Stimulated activated CD4-positive, alpha-beta T cell treated with anti-CD3 and anti-CD28 coated beads, Interleukin-4, amount 100 ng/mL, for 1 hour (primary cell): ENCODE measurements at places on chromosomes 1 and 21.
A peak's percentile ranks its signal among the peaks of the same experiment; 100 is the strongest.

- no peak for DNase-seq
These were observed 39.3 kb downstream of the PDE9A start for GRCh38 chr21:42692688-42693087.

DNA sequence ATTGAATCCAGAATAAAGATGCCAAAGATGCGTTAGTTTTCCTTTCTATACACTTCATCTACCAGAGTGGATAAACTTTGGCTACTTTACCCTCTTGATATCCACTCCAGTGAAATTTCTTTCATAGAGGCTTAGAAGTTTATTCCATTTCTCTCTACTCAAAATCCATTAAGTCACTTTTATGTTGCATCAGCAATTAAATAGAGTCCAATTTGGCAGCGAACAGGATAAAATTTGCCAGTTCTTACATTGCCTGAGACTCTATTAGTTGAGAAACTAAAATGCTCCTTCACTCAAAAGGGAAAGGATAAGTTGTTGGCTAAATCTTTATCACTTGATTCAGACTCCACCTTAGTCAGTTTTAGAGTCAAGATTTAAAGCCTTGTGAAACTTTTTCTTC, 57.9 kb downstream of the ACBD6 start:
- no peak for DNase-seq

- DNase-seq: no peak
These were observed 30.4 kb upstream of the EYA3 start for GRCh38 chr1:28118640-28119307.

DNA sequence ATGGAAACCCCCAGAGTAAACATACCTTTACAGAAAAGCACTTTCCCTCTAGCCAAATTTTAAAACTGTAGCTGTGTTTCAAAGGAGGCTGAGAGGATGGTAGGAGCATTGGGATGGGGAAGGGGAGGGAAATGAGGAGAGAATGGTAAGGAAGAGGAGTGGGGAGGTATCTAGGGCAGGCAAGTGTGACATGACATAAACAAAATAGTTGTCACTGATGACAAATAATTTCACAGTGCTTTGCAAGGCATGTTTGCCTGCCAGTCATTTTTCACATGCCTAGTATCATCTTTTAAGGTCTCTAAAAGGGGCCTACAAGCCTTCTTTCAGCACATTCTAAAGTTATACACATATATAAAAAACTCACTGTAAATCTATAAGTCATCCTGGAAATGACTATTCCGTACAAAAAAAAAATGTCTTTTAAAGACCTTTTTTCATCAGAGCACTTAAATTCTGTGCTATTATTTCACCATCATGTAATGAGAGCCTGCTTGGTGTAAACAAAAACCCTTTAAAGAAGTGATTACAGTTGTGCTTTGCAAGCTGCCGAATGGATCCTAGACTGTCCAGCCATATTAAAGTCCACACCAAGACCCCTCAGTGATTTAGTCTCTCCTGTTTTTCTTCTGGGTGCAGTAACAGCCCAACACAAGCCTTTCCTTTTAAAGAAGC, 38.4 kb downstream of the HLX start:
- DNase-seq: no peak

DNA sequence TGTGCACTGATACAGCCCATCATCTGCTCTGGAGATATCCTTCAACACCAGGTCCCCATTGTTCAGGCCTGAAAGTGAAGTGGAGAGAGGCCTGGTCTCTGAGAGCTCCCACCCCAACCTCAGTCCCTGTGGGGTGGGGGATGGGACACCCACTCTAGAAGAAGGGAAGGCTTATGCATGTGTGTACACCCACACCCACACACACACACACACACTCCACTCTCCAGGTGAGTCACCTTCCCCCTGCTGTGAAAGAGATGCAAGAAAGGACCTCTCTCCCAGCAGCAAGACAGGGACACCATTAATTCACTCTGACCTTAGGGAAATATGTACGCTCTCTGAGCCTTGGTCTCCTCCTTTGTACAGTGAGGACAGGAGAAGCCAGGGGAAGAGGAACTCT, 5.9 kb downstream of the VSIG8 start:
- DNase-seq: no peak

DNA sequence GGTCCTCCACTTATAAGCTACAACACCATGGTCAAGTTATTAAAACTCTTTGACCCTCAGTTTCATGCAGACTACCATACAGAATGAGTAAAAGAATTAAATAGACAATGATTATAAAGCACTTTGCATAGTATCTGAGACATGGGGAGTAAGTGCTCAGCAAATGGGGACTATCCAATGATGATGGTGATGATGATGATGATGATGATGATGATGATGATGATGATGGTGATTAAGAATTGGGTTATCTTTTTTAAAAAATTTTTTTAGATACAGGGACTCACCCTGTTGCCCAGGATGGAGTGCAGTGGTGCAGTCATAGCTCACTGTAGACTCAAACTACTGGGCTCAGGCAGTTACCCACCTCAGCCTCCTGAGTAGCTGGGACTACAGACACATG, 8.1 kb upstream of the EPS15 start:
- no peak for DNase-seq

- no peak for DNase-seq
These were observed 7.1 kb downstream of the GLIS1 start for GRCh38 chr1:53731779-53732305.

DNA sequence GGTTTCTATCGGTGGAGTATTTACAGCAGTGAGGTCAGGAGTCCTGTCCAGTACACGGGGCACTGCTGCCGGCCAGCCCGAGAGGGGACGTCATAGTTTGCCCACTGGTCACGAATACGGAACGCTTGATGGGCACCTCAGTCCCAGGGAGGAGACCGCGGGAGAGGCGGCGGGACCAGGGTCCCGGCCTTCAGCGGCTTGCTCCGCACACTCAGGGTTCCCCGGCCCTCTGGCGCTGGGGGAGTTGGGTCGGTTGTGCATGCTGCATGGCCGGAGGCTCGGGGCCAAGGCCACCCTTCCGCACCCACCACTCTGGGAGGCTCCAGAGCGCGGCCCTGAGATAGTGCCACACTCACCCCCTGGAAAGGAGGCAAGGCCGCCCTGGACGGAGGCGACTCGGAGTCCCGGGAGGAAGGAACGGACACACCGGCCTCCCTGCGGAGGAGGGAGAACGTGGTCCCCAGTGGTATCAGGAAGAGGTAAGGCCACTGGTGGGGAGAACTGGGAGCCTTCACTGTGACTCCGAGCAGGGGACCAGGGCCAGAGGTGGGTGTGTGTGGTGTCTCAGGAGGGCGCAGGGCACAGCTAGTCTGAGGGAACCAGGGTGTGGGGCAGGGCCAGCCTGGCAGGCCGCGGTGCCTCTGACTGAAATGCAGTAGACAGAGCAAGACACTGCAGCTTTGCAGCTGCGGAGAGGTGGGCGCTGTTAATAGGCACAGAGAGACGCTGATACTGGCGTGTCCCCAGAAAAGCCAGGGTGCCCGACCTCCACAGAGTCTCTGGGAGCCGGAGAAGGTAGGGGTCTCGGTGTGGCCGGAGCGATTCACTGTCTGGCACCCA, 28.6 kb upstream of the PRSS38 start:
- DNase-seq: no peak

DNA sequence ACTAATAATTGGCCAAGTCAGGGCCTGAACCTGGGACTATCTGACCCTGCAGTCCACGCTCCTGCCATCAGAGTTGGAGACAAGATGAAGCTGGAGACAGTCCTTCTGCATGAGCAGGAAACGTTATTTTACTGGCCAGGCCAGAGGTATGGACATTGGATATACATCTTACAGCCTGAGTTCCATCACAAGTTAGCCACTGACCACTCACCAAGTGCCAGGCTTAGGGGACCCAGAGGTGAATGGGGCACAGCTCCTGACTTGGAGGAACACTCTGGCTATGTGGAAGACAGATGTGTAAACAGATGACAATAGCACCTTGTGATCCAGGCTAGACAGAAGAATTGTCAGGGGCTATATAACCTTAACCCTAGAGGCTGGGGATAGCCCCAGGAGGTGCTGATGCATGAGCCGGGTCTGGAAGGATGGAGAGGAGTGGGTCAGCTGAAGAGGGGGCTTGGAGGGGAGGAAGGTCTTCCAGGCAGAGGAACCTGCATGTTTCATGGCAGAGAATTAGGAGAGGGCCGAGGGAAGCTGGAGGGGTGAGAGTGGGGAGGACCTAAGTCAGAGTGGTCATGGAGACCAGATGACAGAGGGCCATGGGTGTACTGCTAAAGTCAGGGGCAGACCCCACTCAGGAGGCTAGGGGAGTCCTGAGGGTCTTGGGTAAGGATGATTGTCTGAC, 52.5 kb upstream of the DMRTB1 start:
- DNase-seq: no peak

- DNase-seq: peak; percentile 18
These were observed 10.8 kb downstream of the SLC37A1 start for GRCh38 chr21:42524341-42525028.

- no peak for DNase-seq
These were observed 85.9 kb downstream of the KCNJ15 start for GRCh38 chr21:38342739-38343138.

- no peak for DNase-seq
These were observed 1048.0 kb downstream of the PLA2G4A start for GRCh38 chr1:187876775-187877174.

- no peak for DNase-seq
These were observed 3.4 kb upstream of the SLFNL1 start for GRCh38 chr1:41024953-41025352.

- no peak for DNase-seq
These were observed 262.9 kb upstream of the PROX1 start for GRCh38 chr1:213724640-213725536.

DNA sequence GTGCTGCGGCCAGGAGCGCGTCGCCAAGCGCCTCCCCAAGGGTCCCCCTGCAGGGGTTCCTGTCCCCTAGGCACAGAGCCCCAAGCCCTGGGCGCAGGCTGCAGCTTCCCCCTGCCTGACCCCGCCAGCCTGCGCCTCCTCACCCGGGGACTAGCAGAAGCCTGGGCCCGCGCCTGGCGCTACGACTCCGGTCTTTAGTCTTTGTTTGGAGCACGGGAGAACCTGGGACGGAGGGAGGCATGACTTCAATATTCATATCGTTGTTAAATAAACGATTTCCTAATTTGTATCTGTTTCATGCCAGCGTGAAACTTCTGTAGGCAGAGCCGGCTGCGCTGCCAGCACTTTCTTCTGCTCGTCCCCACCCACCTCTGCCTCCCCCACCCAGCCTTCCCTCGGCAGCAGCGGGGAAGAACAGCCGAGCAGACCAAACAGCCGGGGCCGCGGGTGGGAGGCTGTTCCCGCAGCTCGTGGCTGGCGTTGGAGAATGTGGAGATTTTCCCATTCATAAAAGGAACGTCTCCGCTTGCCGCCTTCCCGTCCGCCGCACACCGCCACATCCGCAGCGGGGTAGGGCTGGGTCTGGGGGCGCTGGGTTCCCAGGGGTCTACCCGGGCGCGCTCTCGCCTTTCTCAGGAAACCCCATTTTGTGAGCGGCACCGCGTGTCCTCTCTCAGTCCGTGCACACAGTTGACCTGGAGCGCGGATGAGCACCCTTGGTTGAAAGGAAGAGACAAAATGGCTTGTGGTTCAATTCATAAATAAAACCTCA, 777 bp upstream of the TRIM67 start:
- no peak for DNase-seq

GRCh38 chr1:226417830-226418546, 10.1 kb upstream of the PARP1 start:
- DNase-seq: no peak

- peak; percentile 43 for DNase-seq
These were observed 862 bp upstream of the DIPK1A start for GRCh38 chr1:92961896-92962752.

DNA sequence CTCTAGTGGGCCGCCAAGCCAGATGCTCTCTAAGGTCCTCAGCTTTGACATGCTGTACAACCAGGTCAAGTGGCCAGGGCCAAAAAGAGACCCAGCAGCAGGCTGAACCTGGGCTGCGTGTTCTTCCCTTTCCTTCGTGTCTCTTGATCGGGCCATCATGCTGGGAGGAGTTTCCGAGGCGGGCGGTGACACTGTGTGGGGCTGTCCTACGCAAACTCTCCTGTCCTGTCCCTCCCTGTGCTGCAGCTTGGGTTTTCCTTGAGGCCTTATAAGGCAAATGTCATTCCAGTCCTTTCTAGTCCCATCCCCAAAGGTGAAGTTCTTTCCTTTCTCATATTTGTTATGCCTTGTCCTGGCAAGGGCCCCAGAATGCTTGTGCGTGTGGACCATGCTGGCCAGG, 56.7 kb downstream of the ARHGEF10L start:
- no peak for DNase-seq

DNA sequence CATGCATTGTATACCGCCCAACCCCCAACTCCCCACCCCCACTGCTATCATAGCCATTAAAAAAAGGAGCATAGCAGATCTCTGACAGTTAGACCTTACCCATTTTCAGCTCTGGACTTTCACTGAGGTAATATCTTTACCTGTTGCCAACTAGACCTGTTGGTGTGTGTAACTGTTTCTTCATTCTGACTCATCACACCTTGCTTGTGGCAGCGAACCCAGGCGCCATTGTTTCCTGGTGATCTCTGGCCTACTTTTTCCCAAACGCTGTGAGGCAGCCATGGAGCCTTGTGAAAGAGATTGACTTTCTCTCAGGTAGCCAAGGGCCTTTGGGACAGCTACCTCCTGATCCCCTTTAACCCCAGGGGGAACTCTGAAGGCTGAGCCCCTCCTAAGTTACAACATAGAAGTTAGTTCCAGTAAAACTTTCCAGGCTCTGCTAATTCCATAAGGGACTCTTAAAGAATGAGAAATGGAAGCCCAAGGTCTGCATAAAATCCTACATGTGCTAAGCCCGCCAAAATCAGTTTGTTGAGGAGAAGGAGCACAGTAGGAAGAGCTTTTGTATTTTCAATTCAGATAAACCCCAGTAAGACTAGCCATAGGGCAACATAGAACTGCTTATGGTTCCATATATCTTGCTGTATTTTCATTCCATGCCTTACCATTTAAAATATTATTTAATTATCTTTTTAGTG, 196.1 kb upstream of the CAMK1G start:
- DNase-seq: no peak
